ENCODE measurements at places on chromosomes 2 and 18. TPM values are rescaled to one million over a fixed set of nuclear protein-coding genes. Genes with fewer than 3 reads are reported as not detected.

- DNase-seq: no peak
Measured at GRCh38 chr2:39497082-39497801, 60.2 kb upstream of the MAP4K3 start.

- no peak for DNase-seq
Measured at GRCh38 chr2:217820091-217820819, 182.5 kb downstream of the TNS1 start.

GRCh38 chr2:201936817-201937216, 96.8 kb upstream of the FZD7 start:
- no peak for DNase-seq

DNA sequence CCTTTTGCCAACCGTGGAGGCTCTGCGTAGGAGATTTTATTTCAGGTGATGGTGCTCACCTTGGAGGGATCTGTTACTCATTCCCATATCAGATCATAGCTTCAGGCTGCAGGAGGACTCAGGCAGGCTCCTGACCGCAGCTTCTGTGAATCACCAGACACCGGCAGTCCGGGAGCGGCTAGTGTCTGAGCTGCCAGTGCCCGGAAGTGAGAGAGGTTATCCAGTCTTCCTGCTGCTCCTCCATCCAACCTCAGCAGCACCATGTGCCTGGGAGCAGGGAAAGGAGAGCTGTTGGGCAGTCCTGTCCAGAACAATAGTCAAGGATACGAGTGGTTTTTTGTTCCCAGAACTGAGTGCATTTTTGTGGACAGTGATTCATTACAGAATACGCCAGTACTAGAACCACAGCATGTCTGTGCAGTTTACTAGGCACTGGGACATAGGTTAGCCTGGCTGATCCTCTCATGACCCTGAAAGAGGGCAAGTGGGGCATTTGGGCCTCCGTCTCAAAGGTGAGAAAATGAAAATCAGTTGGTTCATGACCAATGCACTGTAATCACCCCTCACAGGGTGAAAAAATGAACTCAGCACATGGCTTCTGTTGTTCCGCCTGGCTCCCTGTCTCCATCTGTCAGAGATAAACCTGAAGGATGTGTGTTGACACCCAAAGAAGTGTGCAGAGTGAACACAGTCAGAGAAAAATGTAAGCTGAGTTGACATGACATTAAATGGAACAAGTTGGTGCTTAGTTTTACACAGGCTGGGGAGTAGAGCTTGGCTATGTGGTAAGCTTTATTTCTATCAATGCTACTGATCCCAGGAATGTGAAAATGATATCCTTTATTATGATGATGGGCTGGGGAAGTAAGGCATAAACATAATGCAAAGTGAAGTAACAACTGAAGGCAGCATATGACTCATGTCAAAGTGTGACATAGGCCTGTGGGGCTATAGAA, 12.2 kb downstream of the FHOD3 start:
- no peak for DNase-seq

GRCh38 chr2:237452861-237453260, 34.2 kb upstream of the MLPH start:
- no peak for DNase-seq

- DNase-seq: no peak
Measured at GRCh38 chr2:230928701-230929380, 3.8 kb upstream of the GPR55 start.

DNA sequence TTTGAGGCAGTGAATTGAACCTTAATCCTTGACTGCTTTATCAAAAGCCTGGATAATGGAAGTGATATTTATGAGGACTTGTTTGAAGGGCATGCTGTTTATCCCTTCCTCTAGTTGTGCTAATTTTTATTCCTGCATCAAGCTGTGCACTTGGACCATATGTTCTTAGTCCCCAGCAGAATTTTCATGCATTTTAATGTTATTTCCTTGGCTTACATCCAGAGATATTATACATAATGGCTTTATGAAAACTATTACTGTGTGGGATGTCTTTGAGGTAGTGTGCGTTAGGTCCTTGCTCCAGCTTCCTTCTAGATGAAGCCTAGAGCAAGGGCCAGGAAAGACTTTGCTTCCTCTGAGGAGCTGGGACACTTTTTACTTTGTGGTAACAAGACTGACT, 378.4 kb downstream of the LPIN1 start:
- DNase-seq: no peak

- DNase-seq: no peak
Measured at GRCh38 chr18:58638441-58638840, 9.6 kb upstream of the ALPK2 start.

DNA sequence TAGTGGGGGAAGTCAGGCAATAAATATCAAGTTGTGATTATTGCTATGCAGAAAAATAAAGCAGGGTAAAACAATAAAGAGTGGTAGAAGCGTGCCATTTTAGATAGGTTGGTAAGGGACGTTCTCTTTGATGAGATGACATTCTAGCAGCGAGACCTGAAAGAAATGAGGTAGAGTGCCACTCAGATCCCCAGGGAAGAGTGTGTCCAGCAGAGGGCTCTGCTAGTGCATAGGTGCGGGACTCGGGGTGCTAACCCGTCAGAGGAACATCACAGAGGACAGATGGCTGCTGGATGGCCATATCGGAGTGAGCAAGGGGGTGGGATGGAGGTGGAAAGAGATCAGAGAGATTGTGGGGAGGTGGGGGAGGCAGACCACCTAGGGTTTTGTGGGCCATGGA, 16.3 kb upstream of the GTF2A1L start:
- peak; percentile 17 for DNase-seq

LMAN2L gene
- 54.7 TPM for polyA plus RNA-seq

DNA sequence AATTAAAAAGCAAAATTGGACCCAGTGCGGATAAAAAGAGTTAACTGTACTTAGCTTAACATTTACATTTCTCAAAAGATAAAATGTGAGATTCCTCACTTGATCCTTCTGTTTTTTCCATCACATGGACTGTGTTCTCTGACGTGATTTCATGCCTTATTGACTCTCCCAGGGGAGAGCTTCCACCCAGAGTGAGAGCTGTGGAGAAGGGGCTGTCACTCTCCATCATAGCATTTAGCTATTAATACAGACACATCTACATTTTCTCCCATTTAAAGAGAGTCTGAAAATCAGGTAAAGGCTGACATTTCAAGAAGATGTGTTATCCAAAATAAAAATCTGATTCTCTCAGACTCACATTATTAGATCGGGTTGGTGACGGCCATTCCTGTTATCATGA, 493.8 kb downstream of the FBXO15 start:
- DNase-seq: no peak

DAW1 gene
- 0.70 TPM for polyA plus RNA-seq

DNA sequence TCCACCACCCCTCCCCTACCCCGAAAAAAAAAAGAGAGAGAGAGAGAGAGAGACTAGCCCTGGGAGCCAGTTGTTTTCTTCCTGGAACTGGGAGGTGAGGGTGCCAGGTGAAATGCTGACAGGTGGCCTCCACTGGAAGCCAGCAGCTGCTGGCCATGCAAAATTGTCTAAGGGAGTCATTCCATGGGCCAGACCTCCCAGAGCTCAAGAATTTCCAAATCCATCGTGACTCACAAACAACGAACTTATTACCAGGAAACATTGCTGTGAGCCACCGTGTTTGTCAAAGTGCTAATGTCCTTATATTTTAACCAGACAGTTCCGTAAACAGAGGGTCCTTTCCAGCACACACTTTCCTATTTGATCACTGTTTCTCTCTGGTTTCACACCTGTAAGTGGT, 68.5 kb upstream of the PID1 start:
- no peak for DNase-seq

- no peak for DNase-seq
Measured at GRCh38 chr2:214560176-214560575, 149.3 kb downstream of the VWC2L start.
